ENCODE measurements at places on chromosomes 13 and 19.

- DNase-seq = no peak
Observed at GRCh38 chr13:102487330-102487729, 85.5 kb upstream of the FGF14 start.

DNA sequence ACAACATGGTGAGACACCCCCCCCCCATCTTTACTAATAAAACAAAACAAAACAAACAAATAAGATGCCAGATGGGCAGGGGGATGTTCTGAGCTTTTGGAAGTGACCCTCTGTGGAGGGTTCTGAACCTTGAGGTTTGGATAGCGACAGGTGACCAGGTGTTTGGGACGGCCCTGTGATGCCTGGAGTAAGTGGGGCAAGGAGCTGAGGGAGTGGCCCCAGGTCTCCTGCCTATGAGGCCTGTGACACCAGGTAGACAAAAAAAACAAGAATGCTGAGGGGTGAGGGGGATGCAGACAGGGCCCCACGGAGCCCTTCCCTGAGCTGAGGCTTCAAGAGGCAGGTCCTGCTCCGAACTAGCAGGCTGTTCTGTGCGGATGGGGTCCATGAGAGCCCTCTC lies 9.2 kb downstream of the ADGRE2 start:
- DNase-seq = no peak

DNA sequence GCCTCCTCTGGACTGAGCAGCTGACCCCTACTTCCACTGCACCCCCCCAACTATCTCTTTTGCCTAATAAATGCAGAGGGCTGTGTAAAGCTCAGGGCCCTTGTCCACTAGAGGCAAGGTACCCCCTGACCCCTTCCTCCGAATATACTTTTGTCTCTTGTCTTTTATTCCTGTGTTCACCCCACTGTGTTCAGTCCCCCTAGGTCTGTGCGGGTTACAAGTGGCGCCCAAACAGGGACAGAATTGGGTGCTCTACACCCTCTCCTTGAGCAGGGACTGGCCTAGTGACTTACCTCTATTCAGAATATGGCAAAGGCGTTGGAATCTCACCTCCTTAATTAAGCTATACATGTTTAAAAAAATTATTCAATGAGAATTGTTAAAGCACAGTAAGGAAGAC lies 15.0 kb downstream of the ZNF350 start:
- DNase-seq = no peak

DNA sequence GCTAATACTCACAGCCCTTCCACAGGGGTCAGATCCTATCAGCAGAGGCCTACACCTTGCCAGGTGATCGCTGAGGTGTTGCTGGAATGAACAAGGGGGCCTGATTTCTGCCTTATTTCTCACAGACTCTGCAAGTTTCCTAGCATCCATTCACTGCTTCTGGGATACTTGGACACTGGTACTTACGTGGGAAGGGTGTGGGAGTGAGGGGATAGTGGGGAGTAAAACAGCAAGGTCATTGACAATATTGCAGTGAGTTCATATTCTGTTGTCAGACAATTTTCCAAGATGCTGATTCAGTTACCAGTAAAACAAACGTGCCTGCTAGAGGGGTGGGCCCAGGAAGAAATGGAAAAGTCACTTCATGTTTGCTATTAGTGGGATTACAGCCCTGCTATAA lies 276.5 kb downstream of the SHISA2 start:
- no peak for DNase-seq

DNA sequence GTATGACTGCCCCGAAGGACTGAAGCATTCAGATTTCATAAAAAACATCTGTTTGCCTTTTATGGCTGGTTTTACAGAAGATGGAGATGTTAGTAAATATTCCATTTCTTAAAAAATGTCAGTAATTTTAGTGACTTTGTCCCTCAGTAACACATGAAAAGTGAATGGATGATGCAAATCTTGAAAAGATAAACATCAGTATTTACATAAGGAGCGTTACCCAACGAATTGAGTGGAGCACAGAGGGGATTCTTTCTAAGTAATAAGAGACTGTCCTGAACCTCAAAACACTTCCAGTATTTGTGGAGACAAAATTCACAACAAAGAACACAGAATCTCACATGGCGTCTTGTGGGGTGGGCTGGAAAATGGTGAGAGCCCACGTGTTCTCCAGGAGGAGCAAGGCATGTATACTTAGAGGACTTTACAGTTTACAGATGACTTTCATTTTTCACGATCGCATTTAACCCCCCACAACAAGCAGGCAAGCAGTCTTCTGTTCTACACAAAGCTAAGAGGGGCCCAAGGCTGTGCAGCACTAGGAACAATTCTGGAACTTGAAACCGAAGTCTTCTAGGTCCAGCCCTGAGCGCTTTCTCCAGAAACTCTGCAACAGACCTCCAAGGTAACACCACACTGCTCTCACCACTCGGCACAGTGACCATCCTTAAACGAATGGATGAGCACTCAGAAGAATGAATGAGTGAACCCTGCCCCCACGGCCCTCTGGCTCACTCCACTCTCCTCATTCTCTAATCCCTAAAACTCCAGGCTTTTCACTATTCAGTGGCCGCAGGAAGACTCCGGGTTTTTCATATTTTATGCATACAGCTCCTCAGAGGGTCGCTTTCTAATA lies 709.8 kb downstream of the UQCRFS1 start:
- DNase-seq = no peak

DNA sequence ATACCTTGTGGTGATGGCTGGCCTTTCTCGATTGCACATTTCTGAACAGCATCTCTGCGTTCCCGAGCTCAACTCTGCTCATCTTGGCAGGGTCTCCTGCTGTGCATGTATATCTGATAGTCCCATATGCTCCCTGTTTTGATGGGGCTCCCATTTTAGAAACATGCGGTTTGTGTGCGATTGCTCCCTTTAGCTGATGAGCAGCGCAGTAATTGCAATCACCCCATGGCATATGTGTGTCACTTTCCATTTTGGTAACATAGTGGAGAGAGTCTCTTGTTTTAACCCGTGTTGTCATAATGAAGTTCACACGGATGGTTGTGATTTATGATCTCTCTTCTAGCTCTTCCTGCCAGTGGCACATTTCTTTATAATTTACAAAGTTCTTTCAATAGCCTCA lies 144.7 kb downstream of the MTUS2 start:
- DNase-seq = no peak

- DNase-seq = no peak
Observed at GRCh38 chr19:33756177-33756576, 40.5 kb upstream of the KCTD15 start.

- no peak for DNase-seq
Observed at GRCh38 chr13:74098077-74098476, 36.1 kb downstream of the KLF12 start.

DNA sequence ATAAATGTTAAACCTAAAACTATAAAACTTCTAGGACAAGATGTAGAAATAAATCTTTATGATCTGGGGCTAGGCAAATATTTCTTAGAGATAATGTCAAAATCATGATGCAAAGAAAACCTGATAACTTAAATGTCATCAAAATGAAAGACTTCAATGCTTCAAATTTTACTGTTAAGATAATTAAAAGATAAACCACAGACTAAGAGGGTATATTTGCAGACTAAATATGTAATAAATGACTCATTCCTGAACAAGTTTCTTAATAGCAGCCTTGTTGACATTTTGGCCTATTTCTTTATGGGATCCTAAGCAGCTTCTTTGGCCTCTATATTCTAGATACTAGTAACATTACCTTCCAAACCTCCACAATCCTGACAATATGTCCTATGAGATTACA lies 2878.3 kb upstream of the PCDH20 start:
- no peak for DNase-seq

GRCh38 chr13:97003071-97003470 lies 8.8 kb upstream of the OXGR1 start:
- DNase-seq = peak; percentile 5

GRCh38 chr13:113258321-113259054 lies 38.6 kb upstream of the LAMP1 start:
- DNase-seq = no peak

GRCh38 chr19:17385878-17386611 lies 8.0 kb downstream of the CCDC194 start:
- peak; percentile 24 for DNase-seq

- peak; percentile 100 for DNase-seq
Observed at GRCh38 chr19:1747285-1748114, 5.8 kb upstream of the ONECUT3 start.

DNA sequence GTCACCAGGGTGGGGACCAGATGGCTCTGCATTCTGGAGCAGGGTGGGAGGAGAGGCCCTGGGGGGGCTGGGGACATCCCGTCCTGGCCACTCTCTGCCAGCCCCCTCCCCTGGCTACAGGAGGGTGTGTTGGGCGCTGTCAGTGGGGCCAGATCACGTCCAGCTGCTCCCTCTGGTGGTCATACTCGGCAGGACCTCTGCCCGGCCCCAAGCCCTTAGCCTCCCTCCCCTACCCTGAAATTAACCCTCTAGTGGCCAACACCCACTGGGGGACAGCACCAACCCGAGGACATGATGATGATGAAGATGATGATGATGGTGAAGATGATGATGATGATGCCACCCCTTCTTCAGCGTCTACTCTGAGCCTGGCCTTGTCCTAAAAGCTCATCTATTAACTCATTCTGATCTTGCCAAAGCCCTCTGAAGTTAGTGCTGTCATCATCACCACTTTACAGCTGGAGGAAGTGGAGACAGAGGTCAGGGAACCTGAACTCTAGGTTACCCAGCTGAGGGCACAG lies 590 bp upstream of the LGI4 start:
- DNase-seq = peak; percentile 4

- no peak for DNase-seq
Observed at GRCh38 chr13:64688893-64689677, 2541.1 kb downstream of the PCDH9 start.

GRCh38 chr19:4415352-4415751 lies 12.9 kb downstream of the CHAF1A start:
- no peak for DNase-seq

- no peak for DNase-seq
Observed at GRCh38 chr19:30120860-30121484, 178.9 kb downstream of the URI1 start.

DNA sequence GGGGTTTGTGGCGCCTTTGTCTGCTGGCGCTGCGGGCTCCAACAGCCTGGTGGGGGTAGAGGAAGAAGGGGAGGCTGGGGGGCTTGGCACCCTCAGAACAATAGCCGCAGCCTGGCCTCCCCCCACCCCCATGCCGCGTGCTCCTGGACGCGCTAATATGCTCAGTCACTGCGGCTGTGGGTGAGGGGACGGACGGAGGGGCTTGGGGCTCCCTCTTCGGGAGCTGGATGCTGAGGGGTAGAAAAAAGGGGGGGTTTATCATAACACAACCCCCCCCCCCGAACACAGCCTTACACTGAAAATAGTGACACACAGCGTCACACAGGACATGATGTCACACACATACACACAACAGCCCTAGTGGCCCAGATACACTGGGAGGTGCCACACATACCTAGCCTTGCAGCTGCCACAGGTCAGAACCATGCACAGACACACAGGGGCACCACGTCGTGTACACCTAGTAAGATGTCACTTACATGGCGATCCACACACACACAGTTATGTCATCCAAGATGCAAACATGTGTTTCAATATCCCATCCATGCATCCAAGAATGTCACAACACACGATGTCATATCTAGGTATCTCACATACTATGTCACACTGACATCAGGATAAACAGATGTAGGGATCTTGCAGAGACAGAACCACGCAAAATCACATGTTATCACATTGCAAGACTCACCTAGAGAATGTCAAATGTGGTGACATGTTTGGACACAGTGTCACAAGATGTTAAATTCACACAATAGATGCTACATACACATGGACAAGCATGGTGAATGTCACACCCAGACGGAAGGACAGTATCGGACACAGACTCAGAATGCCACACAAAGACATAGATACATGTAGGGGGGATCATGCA lies 806 bp downstream of the MAST1 start:
- DNase-seq = no peak

DNA sequence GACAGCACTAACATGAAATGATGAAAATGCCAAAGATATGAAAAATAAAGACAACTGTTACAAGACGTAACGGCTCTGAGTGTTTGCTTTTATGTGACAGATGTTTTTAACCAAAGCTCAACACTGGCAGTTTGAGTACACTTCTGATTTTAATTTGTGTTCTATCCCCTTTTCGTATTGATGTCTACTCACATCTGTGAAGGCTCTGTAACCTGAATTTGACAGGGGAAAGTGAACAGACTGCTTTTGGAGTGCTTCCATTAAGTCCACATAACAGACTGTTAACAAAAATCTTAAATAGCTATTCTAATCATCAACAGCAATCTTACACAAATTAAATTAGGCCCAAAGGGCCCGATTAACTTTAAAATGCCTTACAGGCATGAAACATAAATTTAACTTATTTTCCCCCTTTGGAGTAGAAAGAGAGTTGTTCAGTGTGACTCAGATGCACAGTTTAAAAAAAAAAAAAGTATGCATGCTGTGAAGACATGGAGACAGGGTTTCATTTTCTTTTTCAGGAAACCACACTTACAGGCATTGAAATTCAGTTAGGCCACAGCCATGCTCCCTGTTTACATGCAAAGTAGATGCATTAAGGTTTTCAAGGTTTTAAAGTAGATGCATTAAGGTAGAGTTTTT lies 16.3 kb upstream of the RNASEH2B start:
- no peak for DNase-seq

GRCh38 chr19:28294395-28294794 lies 918.6 kb downstream of the UQCRFS1 start:
- peak; percentile 39 for DNase-seq

DNA sequence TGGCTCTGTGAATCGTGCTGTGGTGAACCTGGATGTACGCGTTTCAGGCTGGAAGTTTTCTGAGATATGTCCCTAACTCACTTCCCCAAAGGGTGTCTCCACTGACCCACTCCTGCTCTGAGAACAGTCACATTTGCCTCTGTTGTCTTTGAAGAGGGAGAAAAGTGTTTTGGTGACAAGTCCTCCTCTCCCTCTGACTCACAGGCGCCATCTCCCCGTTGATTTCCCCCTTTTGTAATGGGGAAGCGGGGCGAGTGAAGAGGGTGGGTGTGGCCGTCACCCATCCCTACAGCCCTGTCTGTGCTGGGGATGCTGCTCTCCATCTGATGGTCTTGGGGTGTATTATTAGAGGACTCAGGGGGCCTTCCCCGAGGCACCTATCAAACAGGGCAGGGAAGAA lies 9.6 kb downstream of the APC2 start:
- no peak for DNase-seq

- no peak for DNase-seq
Observed at GRCh38 chr19:46226438-46226973, 3.0 kb upstream of the IGFL1 start.

GRCh38 chr13:32791545-32792172 lies 205.4 kb downstream of the PDS5B start:
- DNase-seq = no peak

DNA sequence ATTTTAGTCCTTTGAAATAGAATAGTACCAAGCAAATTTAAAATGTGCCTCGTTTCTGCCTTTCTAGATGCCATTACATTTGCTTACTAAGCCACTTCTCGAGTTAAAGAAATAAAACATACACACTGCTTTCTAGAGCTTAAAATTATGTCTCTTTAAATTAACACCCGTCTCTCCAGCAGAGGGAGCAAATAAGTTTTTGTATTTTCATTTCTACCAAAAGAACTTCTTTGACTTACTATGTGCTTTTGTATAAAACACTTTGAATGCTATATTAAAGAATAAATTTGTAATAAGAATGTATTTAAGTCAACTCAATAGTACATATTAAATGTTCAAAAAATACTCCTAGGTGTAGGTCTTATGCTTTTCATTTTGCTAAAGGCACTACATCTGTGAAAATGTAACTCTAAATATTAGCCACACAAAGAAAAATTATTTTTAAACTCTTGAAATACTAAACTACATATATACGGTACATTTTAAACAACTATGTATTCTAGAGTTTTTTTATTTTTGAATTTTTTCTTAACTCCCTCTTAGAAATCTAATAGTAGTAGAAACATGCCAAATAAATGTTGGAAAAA lies 269.3 kb upstream of the MIR17HG start:
- no peak for DNase-seq

Measured in RCC 7860 (cell line).